ENCODE measurements at places on chromosomes 11 and 22.

GRCh38 chr22:26362471-26362870 is 66.6 kb upstream of the ASPHD2 start:
- no peak for DNase-seq

DNA sequence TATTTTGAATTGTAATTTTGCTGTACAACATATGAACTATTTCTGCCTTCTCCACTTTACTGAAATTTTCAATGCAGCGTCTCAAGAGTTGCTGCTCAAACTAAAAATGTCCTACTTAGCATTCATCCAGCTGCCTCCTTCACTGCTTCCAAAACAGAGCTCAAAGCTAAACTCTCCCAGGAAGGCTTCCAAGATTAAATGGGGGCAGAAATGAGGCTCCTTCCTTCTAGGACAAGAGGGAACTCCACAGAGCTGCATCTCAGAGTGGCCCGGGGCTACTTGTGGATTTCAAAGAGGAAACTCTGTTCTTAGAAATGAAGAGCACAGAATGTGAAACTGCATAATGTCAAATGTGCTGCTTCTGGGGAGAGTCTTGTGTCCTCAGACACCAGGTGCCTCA is 295.9 kb upstream of the NCAM1 start:
- DNase-seq: no peak

- DNase-seq: no peak
Measured at GRCh38 chr22:46582281-46582933, 37.8 kb upstream of the GRAMD4 start.

DNA sequence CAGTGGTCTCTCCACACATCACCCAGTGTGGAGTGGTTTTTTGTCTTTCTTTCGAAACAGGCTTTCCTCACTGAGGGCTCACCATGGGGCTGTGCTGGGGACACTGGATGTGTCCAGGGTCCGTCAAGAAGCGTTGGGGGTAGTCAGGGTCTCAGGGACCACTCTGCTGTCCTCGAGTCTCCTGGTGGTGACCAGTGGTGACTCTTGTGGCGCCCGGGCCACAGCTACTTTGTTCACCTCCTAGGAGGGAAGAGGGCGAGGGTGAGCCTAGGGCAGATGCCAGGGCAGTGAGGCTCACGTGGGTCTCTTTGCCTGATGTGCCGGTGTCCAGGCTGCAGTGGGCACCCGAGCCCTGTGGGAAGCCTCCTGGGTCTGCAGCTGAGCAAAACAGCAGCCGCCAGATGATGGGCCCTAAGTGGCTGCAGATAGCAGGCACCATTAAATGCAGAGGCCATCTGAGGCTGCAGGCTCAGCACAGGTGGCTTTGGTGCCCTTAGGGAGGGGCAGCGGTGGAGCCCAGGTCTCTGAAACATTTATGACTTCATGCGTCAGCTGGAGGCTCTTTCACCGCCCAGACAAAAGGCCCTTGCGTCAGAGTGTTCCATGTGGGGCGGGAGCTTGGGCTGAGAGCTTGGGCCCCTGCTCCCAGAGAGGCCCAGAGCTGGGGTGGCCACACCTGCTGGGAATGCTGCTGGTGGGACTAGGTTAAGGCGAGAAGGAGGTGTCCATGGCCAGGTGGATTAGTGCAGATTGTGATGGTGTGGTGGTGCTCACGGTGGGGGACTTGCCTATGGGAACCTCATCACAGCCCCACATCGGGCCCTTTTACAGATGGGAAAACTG is 29.5 kb downstream of the KCNQ1 start:
- no peak for DNase-seq

DNA sequence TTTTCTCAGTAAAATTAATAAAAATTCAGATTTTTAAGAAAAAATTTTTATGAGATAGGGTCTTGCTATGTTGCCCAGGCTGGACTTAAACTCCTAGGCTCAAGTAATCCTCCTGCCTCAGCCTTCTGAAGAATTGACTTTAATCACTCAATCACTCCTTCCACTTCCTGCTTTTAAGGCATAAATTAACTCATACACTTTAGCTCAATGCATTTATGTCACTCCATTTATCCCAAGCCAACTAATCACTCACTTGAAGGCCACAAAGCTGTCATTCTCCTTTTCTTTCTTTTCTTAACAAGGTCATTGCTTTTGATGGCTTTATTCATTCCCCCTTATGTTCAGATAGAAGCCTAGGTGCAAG is 877 bp downstream of the ALG9 start:
- DNase-seq: no peak

GRCh38 chr22:20590477-20591294 is 83.3 kb downstream of the MED15 start:
- no peak for DNase-seq

DNA sequence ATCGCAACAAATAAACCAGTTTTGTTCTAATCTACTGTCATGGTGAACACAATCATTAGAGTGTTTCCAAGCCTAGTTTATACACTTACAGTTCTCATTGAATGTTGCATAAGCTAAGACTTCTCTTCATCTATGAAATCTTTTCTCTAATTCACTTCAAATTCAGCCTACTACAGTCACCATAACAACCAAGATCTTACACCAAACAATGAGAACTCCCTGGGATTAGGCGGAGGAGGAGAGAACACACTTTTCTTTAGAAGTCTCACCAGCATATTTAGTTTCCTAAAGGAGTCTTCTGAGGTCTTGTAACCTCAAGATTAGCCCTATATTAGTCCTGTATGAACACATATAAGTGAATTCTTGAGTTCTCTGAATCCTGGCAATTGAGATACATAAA is 1889.7 kb downstream of the LRRC4C start:
- DNase-seq: no peak

DNA sequence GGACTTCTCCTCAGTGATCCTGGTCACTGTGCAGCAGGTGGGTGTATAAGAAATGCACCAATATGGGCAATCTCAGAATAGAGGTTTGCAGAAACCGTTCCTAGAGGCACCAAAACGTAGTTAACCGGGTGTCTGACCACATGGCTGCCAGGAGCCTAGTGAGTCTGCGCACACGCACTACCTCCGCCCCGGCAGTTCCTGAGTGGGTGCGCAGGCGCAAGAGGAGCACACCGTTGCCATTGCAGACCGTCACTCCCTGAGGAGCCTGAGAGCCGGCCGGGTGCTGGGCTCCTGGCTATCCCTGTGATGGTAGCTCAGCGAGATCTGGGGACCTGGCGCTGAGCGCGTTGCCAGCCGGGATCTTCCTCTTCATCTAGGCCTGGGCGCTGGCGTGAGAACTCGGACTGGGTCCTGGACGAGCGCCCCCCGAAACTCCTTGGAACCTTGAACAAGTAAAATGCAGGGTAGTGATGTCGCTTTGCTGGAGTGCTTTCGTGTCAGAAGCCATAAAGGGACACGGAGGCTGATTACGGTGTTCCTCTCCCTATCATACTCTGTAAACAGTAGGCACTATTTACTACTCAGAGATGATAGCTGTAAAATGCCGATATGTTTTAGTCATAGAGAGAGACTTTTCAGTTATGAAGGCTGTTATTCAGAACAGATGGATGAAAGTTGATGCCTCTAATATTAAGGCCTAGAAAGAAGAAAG is at the start of gene MS4A13:
Gene MS4A13, plus strand, starts transcription at position 249 of the 712 bp plus-strand sequence. CDS start 2,692 bp downstream, outside the sequence.
- DNase-seq: no peak

- no peak for DNase-seq
Measured at GRCh38 chr11:1943977-1944376, 3.2 kb upstream of the MRPL23 start.

- DNase-seq: no peak
Measured at GRCh38 chr11:57395905-57396623, 5.6 kb upstream of the PRG2 start.
